IgD-negative memory B cell (primary cell): ENCODE measurements at places on chromosomes 16 and 17. TPM values are rescaled to one million over a fixed set of nuclear protein-coding genes. Genes with fewer than 3 reads are reported as not detected.

Gene KRT34
- not detected for polyA plus RNA-seq

Gene NACA2
- polyA plus RNA-seq, result not detected

Gene MAP2K6
- polyA plus RNA-seq, result 7.5 TPM

Gene KRTAP4-12
- polyA plus RNA-seq, result not detected

Gene CMTM2
- not detected for polyA plus RNA-seq

Gene CENPV
- 17.3 TPM for polyA plus RNA-seq

Gene DCAKD
- 13.8 TPM for polyA plus RNA-seq

Gene NDUFAB1
- polyA plus RNA-seq, result 170 TPM

Gene SYT17
- polyA plus RNA-seq, result 3.2 TPM

Gene NPTX1
- not detected for polyA plus RNA-seq
